ENCODE measurements at places on chromosomes 2 and 18.
A peak's percentile ranks its signal among the peaks of the same experiment; 100 is the strongest.

GRCh38 chr2:151417650-151418049, 7.9 kb downstream of the RIF1 start:
- DNase-seq, result no peak

GRCh38 chr2:51981783-51982182, 949.9 kb upstream of the NRXN1 start:
- DNase-seq, result peak; percentile 65

DNA sequence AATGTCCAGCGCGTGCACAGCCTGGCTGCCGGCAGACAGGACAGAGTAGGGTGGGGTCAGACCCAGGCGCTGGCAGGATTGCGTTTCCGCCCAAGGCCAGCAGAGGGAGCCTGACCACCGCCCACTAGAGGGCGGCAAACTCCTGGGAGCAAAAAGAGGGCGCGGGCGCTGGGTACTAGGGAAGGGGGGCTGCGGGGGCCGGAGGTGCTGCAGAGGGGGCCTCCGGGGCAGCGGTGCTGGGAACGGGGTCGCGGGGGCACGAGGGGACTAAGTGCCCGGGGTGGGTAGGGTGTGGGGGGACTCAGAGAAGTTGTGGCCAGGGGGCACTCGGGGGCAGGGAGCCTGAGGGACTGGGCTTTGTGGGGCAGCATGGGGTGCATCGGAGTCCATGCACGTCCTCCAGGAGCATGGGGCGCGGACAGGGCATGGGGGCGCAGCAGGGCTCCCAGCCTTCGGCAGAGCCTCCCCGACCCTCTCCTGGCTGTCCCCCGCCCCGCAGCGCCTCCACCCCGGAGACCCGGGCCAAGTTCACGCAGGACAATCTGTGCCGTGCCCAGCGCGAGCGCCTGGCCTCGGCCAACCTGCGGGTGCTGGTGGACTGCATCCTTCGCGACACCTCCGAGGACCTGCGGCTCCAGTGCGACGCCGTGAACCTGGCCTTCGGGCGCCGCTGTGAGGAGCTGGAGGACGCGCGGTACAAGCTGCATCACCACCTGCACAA, 3.2 kb downstream of the TEKT4 start:
- DNase-seq, result peak; percentile 1

- DNase-seq, result no peak
Measured at GRCh38 chr2:54947646-54948045, 102.6 kb downstream of the RTN4 start.

- DNase-seq, result no peak
Measured at GRCh38 chr2:236888794-236889780, 196.6 kb upstream of the COPS8 start.

DNA sequence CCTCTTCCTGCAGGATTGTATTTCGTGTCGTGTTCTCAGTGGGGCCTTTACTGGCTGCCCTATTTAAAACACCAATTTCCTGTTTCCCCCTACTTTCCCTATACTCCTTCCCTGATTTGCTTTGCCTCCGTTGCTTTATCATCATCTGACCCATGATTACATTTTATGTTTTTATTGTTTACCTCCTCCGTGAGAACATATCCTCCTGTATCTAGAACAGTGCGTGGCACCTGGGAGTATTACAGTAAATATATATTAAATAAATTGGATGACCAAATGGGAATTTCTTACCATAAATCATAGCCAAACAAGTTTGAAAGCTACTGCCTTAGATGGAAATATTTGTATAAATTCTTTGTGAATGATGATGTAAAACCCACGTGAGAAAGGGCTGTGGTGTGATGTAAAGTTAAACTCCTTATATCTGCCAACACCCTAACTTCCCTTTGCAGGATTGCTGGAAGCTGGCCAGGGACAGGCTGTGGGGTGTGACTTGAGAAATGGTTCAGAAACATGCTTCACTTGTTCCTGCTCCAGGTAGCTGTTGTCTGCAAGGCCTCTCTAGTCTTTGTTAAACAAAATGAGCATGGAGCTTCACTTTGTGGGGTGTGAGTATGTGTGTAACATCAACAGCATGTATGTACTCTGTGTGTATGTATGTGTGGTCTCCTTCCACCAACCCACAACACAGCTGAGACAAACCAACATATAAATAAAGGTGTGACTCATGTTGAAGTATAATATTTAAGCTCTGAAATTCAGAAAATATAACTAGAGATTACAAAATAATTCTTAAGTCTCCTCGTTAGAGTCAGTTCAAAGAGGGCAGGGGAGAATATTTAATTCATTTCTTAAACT, 40.3 kb downstream of the LHCGR start:
- DNase-seq, result peak; percentile 9

- DNase-seq, result no peak
Measured at GRCh38 chr2:82657106-82657505, 1802.0 kb downstream of the SUCLG1 start.

GRCh38 chr2:86785456-86785855, 5.3 kb downstream of the CD8A start:
- no peak for DNase-seq

DNA sequence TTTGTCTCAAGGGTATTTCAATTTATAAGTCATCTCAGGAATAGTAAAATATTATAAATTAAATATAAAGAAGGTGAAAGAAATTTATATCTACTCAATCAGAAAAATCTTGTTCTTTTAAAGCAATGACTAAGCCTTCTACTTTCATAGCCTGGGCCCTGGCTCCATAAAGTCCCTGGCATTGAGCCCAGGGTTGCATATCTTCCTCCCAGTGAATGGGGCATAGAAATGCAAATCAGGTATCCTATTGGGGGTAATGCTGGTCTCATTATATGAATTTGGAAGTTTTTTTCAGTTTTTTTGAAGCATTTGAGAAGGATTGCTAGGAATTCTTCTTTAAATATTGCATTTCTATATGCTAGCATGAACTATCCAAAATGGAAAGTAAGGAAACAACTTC, 73.9 kb upstream of the MC2R start:
- no peak for DNase-seq

DNA sequence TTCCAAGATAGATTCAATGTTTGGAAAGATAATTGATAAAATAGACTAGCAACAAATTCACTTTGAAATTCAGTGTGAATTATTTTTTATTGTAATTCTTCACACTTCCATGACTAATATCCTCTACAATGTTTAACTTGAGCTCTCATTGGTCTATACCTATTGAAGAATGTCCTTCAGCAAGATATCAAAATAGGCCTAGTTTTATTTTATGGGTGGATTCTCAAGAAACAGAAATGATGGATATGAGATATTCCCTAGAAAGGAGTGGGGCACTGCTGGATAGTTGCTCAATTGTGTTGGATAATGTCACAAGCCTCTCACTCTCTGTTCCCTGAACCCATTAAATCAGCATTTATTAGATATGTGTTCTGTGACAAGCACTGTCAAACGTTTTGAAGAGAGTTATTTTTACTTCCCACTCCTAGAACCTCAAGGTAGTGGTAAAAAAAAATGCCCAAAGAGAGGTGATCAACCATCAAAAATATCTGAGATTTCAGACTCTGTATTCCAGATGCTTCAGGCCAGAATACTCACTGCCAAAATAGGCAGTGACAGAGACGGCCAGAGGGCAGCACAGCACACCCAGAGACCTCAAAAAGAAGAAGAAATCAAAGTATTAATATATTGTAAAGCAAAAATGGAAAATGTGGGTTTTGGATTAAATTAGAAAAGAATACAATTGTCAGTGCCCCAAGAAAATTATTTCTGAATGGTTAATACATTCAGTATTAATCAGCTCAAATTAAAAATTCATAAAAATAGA, 87.5 kb downstream of the TRIB2 start:
- DNase-seq, result no peak

- peak; percentile 14 for DNase-seq
Measured at GRCh38 chr18:47036298-47036874, 965 bp upstream of the ELOA2 start.

GRCh38 chr2:41869542-41870264, 178.1 kb upstream of the PKDCC start:
- peak; percentile 33 for DNase-seq

DNA sequence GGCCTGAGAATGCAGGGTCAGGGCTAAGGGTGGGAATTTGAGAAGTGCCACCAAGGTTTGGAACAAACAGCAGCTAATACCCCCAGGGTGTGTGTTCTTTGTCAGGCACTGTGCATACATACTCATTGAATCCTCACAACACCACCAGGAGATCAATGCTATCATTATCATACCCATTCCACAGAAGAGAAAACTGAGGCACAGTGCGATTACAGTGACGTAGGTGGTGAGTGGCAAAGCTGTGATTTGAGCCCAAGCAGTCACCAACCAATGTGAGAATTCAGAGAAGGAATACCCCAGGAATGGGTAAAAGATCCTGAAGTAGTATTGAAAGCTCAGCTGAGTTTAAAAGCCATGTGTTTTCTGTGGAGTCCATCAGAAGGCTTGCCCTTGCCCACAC, 281.6 kb upstream of the MGAT5 start:
- DNase-seq, result no peak

DNA sequence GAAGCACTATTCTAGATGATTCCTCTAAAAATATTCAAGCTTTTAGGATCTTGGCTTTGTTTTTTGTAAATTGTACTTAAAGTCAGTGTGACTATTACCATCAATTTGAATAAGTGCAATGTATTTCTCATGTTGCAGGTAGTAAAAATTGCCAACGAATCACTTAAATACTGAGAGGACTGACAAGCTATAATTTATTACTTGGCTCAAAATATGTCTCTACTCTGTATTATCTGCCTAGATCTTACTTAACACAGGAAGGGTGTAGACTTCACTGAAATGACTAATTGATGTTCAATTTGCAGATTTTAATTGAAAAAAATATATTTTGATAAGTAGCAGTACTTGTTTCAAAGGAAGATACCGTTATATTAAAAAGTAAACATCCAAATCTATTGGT, 202.3 kb downstream of the SLC8A1 start:
- DNase-seq, result no peak

- DNase-seq, result no peak
Measured at GRCh38 chr18:79278896-79279295, 116.8 kb upstream of the NFATC1 start.

- no peak for DNase-seq
Measured at GRCh38 chr2:12197133-12197532, 450.7 kb downstream of the LPIN1 start.

GRCh38 chr2:218920504-218920903, 39.0 kb upstream of the CDK5R2 start:
- no peak for DNase-seq

GRCh38 chr2:53769318-53769945, 1.8 kb downstream of the CHAC2 start:
- no peak for DNase-seq

DNA sequence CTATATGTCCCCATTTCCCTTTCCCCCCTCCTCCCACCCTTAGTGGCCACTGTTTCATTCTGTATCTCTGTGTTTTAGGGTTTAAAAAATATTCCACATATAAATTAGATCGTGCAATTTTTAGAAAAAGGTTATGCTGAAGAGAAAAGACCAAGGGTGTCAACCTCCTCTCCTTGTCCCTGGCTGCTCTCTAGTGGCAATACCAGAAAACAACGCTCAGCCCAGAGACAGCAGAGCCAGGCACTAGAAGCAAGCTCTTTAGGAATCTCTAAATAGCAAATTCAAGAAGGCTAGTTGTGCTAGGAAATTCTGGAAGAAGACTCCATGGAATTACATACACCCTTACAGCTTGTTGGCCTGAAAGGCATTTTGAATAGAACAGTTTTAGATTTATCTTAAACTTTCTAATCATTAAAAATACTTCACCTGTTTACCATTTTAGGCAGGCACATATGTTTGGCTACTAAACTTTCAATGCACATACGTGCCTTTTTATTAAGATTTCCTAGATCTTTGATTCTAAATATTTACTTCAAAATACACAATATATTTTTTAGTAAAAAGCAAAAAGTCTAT, 35.1 kb upstream of the RASGRP3 start:
- DNase-seq, result peak; percentile 89

- no peak for DNase-seq
Measured at GRCh38 chr18:711310-711656, 1.1 kb downstream of the ENOSF1 start.

GRCh38 chr2:33788044-33788443, 188.9 kb upstream of the FAM98A start:
- DNase-seq, result peak; percentile 46

- peak; percentile 86 for DNase-seq
Measured at GRCh38 chr2:134402410-134402809, 148.5 kb downstream of the MGAT5 start.

GRCh38 chr2:219119422-219120043, 41.1 kb downstream of the NHEJ1 start:
- DNase-seq, result peak; percentile 45

DNA sequence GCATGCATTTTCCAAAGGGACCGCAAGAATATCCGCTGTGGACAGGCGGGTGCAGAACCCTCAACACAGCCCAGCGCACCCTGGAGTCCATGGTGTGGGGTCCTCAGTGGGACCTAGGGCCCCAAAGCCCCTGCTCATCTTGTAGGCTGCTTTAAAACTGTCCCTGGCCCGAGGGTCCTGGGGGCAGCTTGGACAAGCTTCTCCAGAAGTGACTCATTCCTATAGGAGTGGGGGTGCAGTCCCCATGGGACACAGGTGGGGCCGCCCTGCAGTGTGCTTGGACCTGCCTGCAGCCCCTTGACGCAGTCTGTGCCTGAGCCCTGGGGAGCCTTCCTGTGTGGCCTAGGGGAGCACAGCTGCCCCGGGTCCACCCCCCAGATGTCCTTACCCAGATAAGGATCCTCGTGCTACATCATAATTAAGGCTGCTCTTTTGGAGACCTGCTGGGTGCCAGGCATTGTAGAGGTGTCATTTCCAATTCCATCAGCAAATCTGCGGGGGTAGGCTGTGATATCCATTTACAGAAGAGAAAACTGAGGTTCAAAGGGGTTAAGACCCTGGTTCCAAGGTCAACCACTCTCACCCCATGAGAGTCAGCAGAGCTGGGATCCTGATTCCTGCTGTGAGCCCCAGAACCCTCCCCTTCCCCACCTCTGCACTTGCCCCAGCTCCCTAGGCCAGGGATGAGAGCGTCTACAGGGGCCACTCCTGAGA, 1.7 kb upstream of the HS6ST1 start:
- DNase-seq, result no peak

DNA sequence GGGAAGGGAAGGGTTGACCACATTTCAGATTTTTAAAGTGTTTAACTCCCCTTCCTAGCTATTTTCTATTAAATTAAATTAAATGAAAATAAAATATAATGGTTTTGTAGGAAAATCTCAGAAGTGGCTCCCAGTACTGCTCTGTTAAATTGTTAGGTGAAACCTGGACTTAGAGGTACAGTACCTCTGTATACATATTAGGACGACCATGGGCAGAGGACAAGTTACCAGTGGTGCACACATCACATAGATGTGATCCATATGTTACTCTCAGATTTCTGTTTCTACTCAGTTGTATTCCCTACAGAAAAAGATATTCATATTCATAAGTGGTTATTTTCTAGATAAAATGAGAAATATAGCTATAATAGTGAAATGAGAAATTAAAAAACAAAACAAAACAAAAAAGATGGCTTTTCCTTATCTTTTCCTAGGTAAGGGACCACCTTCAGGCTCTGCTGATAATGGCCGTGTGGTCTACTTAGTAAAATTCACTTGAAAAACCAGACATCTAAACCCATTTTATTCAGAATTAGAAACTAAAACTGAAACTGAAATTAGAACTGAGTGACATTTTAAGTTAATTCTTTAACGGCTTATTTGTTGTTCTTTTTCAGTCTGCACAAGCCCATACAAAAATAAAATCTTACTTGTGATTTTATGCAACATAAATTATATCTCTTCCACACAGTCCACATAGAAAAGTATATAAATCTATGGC, 832.5 kb upstream of the CHAC2 start:
- DNase-seq, result no peak

GRCh38 chr2:99356853-99357252, 19.7 kb downstream of the EIF5B start:
- no peak for DNase-seq

- no peak for DNase-seq
Measured at GRCh38 chr2:134462275-134462674, 208.4 kb downstream of the MGAT5 start.

Data from foreskin fibroblast (primary cell).